ENCODE measurements at places on chromosomes 1 and 21. TPM values are rescaled to one million over a fixed set of nuclear protein-coding genes. Genes with fewer than 3 reads are reported as not detected.

- peak overlapping the region; percentile 79 for H3K27ac ChIP-seq
- no peak for ATAC-seq
- no peaks in the 10 kb centered on the region for H3K36me3 ChIP-seq
- H3K4me1 ChIP-seq = peaks cover 19% of the 10 kb centered on the region
- H3K27me3 ChIP-seq = no peaks in the 10 kb centered on the region
- no peak overlapping the region for H3K4me3 ChIP-seq
These were observed 6.6 kb upstream of the DDR2 start for GRCh38 chr1:162625679-162626078.

DNA sequence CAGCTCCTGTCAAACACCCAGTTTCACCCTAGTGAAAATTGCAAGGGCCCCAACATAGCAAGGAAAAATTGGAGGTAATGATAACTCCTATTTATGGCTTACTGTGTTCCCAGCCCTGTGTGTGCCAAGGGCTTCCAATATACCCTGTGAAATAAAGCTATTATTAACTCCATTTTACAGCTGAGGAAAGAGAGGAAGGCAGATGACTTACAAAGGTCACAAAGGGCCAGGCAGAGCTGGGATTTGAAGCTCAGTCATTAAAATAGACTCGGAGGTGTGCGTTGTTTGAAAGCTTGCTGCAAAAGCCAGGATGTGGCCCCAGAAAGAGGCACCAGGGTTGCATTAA lies 20.2 kb upstream of the SDC3 start:
- no peak overlapping the region for H3K27ac ChIP-seq
- H3K27me3 ChIP-seq = no peaks in the 10 kb centered on the region
- peaks cover 28% of the 10 kb centered on the region for H3K36me3 ChIP-seq
- no peaks in the 10 kb centered on the region for H3K4me1 ChIP-seq
- no peak for ATAC-seq

TMCO2 gene
- total RNA-seq = not detected

SV2A gene
- 6.3 TPM for total RNA-seq
